ENCODE measurements at places on chromosomes 2 and 18.

DNA sequence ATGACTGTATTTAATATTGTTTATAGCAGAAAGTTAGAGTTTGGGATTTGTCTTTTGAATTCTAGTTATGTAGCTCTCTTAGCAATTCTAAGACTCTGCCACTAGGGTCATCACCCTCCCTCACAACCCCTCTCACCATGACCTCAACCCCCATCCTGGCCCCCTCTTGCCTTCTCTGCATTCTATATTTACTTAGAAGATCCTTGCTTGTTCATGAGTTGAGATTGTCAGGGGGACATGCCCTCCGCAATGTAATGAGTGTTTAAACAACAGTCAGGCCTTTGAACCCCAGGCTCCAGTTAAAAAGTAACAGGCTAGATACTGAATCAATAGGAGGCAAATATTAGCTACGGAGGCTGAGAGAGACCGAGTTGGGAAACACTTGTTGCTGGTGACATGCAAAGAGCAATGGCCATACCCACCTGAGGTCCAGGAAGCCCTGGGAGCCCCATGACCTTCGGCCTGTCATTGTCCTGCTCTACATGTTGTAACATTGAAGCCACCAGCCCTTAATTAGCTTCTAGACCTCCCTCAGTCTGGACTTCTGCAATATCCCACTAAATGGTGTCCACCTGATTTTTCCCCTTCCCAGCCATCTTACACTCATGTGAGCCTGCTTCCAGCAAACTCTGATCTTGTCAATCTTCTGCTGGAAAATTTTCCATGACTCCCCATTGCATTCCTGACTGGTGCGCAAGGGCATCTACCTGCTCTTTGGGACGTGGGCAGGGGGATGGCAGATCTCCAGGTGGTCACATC is 221.1 kb downstream of the ALPK2 start:
- no peak for DNase-seq

DNA sequence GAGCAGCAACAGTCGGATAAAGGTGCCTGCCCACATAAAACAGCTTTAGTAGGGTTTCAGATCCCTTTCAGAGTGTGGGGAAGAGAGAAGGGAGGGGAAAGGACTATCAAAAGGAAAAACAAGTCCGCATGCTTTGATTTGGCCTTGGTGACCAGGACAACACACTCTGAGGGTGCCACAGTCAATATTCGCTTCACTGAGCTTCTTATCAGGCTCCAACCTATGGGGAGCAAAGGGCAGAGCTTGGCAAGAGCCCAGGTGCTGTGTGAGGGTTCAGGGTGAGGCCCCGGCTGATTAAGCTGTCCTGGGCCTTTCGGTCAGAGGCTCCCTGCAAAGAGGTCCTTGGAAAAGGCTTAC is 237.4 kb upstream of the SMAD2 start:
- no peak for DNase-seq

- DNase-seq = peak; percentile 73
These were observed 282.2 kb upstream of the SOX11 start for GRCh38 chr2:5409898-5410381.

DNA sequence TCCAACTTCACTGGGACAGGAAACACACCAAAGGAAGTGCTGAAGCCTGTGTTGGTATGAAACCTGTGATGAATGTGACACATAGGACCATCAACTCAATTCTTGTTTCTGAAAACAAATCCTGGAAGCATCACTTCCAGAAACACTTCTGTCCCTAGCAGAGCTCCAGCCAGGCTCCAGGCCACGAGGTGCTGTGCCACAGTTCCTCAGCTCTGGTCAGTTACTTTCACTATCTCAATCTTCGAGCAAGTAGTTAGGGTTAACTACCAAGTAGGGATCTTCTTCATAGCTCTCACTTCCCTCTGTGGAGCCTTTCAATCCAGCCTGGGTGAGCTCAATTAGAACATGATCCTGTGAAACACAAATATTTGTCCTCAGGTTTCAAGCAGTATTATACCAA is 3.6 kb upstream of the LCT start:
- DNase-seq = no peak

- no peak for DNase-seq
These were observed 10.4 kb upstream of the COL3A1 start for GRCh38 chr2:188963741-188964140.

DNA sequence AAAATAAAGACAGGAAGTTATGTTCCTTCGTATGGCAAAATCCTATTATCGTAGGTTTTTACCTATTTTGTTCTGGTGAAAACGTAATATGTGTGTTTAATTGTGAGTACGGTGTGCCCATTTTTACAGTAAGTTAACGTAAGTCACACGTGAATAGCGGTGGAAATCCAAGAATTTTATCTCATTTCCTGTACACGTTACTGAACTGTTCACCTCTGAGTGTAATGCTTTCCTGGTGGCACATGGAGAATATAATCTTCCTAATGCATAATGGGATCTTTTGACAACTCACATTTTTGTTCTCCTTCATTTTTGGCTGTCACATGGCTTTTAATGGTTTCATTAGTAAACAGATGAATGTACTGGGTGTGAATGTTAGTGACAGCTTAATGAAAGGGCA is 28.2 kb downstream of the BCL2L11 start:
- no peak for DNase-seq

Measured in SHP77 (cell line).